Common myeloid progenitor, CD34-positive (primary cell): ENCODE measurements at places on chromosomes 3 and 15.

GRCh38 chr3:90005281-90005847 is 897.9 kb downstream of the EPHA3 start:
- no peak for DNase-seq

DNA sequence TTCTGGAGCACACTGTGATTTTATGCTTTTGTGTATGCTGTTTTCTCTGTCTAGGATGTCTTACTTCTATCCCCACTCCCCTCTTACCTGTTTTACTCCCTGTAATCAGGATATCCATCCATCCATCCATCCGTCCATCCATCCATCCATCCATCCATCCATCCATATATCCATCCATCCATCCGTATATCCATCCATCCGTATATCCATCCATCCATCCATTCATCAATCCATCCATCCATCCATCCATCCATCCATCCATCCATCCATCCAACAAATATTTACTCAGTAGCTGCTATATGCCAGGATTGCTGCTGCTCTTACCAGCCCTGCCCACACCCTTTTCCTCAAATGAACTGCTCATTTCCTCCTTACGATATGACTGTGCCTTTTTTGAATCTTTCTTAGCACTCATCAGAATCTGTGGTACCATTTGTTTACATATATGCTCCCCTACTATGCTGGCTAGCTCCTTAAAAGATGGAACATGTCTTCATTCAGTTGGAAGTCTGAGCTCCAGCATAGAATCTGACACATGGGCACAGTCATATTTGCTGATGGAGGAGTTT is 35.2 kb downstream of the USP13 start:
- DNase-seq = no peak

- DNase-seq = no peak
Measured at GRCh38 chr3:180749322-180749721, 70.0 kb upstream of the CCDC39 start.

DNA sequence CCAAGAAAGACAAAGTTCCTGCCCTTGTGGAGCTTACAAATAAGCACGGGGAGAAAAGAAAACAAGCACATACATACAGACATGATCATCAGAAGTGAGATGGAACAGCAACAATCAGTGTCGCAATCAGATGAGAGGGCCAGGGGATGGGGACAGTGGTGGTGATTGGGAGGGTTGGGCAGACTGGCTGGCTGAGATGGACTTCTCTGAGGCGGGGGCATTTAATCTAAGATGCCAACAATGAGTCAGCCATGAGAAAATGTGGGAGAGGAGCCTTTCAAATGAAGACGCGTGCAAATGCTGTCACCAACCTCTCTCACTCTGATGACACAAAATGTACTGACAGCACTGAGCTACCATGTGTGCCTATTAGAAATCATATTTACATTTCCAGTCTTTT is 81.4 kb downstream of the NCEH1 start:
- DNase-seq = no peak

GRCh38 chr3:194906970-194907629 is 221.4 kb downstream of the FAM43A start:
- DNase-seq = no peak
